Stimulated activated CD8-positive, alpha-beta memory T cell treated with anti-CD3 and anti-CD28 coated beads, Interleukin-4, amount 100 ng/mL, for 1 hour (primary cell): ENCODE measurements at places on chromosomes 3 and 15.

DNA sequence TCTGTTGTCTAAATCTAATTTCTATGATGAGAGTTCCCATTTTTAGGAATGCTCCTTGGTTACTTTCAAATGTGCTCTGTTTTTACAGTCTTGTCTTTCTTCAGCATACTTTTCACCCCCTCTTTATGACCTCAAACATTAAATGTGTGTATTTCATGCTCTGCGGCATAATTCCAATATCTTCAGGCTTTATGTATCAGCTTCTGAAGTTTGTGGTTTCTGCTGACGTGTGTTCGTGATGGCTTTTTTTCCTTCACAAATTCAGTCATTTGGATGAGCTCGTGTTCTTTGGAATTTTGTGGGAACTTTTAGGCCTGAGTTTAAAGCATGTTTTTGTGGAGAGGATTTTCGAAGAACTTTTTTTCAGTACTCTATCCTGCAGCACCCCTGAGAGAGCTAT, 97.7 kb upstream of the CHRNA7 start:
- DNase-seq: no peak

DNA sequence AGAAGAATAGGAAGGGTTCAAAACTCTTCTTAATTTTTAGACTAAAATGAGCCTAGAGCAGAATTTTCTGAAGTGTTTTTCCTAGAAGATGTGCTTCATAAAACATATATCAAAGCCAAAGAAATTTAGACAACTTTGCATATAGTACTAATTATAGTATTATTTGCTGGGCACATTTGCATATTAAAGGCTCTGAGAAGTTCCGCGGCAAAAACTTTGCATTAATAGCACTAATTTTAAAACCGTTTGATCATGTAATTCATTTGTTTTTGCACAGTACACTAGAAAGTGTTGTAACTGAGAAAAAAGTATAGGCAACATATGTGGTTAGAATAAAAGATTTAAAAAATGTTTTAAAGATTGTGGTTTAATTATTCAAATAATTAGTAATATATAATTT, 412.0 kb upstream of the NR2F2 start:
- no peak for DNase-seq

- no peak for DNase-seq
Observed at GRCh38 chr3:123718108-123718507, 133.3 kb upstream of the HACD2 start.

- no peak for DNase-seq
Observed at GRCh38 chr3:126721246-126721645, 17.2 kb downstream of the CHCHD6 start.

DNA sequence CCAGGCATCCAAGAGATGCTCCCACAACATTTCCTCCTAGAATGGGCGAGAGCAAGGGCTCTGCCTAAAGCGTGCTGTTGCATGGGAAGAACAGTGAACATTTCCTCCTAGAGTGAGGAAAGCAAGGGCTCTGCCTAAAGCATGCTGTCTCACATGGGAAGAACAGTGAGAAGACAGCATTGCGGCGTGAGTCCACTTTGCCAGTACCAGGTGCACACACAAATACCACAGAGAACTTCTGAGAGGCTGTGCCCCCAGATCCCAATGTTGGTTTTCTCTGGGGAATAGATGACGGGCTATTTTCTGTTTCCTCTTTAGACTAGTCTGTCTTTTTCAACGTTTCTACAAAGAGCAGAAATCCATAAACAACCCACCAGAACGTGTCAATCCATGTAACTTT, 142.9 kb downstream of the LRRK1 start:
- no peak for DNase-seq

GRCh38 chr15:37767841-37768455, 166.5 kb upstream of the TMCO5A start:
- no peak for DNase-seq

GRCh38 chr3:4099607-4100006, 203.6 kb upstream of the SETMAR start:
- DNase-seq: no peak

- no peak for DNase-seq
Observed at GRCh38 chr15:29724026-29724425, 98.2 kb downstream of the TJP1 start.

DNA sequence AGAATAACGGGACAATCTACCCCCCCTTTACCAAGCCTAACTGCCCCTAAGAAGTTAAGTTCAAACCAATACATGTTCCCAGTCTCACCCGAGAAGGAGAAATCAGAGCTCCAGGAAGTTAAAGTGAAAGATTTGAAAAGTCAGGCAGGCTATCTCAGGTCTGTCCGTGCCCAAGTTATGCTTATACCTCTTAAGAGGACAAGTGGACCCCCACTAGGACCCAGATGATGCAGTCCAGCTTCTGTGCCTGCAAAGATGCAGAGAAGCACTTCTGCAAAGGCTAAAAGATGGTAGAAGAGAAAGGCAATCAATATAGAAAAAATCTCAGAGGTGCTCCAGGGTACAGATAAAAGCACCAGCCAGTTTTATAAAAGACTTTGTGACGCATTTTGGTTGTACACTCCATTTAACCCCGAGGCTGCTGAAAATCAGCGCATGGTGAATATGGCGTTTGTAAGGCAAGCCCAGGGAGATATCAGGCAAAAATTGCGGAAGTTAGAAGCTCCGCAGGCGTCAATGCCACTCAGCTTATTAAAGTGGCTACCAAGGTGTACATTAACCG, 9.8 kb upstream of the SLC9C1 start:
- no peak for DNase-seq

DNA sequence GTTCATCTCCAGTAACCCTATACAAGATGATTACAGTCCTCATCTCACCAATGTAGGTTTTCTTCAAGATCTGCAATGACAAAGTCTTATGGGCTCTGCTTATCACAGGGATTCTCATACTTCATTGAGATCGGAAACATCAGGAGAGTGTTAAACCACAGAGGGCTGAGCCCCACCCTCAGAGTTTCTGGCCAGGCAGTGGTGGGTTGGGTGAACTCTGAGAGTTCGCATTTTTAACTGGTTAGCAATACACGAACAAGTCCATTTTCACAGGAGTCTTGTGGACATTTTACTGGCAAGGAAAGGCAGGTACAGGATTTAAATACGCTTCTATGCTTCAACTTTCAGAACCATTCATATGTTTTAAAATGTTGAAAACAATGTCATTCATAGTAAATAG, 366.7 kb upstream of the ROBO2 start:
- no peak for DNase-seq

DNA sequence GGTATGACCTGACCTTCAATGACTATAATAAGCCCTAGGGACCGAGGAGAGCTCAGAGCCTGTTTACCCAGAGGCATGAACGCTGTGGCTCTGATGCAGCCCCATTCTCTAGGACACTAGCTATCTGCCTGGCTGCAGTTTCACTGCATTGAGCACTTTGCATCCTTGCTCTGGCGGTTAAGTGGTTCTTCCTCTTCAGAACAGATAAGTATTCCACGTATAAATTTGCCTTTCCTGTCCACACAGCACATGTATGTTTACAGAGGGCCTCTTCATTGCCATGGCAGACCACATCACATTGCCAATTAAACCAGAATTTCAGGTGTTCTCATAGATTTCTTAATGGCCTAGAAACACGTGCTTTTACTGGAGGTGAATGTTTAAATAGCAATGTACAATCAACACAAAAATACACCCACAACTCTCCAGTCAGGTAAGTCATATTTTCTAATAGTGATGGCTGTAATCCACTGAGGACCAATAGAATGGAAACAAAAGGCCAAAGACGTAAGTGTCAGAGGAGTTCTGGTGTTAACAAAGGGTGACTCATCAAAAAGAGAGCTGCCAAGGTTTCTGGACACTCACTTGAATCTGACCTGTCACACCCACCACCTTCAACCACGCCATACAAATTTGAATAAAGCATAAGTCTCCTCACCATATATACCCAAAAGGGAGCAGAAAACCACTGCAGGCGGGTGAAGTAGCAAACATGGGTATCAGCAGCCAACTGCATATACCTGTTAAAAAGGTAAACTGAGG, 553.4 kb downstream of the OCA2 start:
- no peak for DNase-seq

DNA sequence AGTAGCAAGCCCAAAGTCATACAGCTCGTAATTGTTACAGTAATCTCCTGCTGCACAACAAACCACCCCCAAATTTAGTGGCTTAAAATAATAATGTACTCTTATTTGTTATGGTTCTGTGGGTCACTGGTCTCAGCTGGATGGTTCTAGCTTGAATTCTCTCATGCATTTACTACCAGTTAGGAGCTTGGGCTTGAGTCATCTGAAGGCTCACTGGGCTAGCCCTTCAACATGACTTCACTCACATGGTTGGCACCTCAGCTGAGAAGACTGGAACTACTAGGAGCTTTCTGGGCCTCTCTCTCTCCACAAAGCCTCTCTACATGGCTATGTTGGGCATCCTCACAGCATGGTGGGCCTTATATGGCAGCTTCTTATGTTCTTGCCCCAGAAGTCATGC, 12.5 kb downstream of the PCOLCE2 start:
- DNase-seq: no peak

DNA sequence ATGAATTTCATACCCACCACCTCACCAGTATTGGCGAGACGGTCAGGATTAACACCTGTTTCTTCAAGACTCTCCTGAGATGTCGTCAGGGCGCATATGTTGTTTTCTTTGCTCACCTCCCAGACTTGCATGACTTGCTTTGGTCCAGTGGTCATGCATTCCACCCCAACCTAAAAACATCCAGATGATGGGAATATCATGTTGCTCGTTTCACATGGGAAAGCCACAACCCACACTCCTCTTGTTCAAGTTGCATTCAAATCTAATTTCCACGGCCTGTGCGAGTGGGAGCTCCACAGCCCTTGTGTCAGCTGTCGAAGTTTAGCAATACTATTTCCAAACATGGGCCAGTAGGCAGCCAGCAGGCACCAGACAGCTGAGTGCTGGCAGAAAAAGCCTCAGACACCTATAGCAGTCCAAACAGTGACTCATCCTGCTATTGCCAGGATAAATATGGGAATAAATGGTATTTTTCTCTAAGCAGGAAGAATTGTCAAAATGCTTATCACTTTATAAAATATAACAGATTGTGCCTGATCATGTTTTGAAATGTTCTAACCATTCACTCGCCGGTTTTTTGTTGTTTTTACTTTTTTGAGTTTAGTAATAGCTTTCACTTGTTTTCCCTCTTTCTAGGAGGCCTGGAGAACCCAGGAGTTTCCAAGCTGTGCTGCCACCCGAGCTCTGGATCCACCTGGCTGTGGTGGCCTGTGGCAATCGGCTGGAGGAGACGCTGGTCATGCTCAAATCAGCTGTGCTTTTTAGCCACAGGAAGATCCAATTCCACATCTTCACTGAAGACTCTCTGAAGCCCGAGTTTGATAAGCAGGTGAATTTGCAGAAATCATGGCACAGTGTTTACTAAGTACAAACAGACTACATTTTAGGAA, 20.1 kb downstream of the GXYLT2 start:
- DNase-seq: no peak

DNA sequence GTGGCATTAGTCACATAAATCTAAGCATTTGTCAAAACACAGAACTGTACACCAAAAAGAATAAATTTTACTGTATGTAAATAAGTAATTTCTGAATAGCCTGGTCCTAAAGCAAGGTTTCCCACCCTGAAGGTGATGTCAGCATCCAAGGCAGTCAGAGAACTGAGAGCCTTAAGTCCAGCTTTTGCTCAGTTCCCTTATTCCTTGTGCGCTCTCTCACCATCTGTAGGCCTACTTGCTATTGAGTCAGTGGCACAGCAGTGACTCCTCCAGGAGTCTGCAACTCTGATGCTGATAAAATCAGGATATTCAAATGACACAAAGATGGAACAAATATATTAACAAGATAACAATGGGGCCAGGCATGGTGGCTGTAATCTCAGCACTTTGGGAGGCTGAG, 22.3 kb downstream of the VPS39 start:
- no peak for DNase-seq

DNA sequence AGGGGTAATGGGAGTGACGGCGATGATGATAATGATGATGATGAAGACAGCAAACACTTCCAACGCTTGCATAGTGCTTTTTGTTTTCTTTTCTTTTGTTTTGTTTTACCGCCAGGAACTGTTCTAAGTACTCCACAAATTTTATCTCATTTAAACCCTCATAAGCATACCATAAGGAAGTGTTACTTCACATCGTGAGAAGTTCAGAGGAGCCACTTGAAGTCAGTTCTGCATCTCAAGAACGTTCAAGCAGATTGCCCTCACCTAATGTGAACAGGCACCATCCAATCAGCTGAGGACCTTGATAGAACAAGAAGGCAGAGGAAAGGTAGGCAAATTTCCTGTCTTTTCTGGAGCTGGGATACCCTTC, 104.1 kb downstream of the LSM3 start:
- DNase-seq: no peak

DNA sequence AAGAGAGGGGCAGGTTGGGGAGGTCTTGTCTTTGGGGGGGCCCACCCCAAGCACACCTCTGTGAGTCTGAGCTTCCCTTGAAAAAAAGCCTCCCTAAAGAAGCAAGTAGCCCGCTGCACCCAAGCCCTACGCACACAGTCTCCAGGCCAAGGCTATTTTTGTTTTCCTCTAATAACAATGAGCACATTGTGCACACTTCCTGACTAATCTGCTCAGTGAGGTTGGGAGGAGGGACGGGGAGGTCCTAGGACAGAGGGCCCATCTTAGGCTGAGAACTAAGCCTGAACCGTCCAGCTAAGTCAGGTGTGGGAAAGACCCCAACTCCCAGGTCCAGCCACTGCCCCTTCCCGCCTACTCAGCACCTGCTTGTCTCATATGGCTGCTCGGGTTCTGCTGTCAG, 87.2 kb downstream of the HMG20A start:
- DNase-seq: no peak

GRCh38 chr15:91055548-91056331, 33.3 kb upstream of the VPS33B start:
- no peak for DNase-seq

- DNase-seq: no peak
Observed at GRCh38 chr3:12629560-12629959, 34.4 kb downstream of the RAF1 start.

DNA sequence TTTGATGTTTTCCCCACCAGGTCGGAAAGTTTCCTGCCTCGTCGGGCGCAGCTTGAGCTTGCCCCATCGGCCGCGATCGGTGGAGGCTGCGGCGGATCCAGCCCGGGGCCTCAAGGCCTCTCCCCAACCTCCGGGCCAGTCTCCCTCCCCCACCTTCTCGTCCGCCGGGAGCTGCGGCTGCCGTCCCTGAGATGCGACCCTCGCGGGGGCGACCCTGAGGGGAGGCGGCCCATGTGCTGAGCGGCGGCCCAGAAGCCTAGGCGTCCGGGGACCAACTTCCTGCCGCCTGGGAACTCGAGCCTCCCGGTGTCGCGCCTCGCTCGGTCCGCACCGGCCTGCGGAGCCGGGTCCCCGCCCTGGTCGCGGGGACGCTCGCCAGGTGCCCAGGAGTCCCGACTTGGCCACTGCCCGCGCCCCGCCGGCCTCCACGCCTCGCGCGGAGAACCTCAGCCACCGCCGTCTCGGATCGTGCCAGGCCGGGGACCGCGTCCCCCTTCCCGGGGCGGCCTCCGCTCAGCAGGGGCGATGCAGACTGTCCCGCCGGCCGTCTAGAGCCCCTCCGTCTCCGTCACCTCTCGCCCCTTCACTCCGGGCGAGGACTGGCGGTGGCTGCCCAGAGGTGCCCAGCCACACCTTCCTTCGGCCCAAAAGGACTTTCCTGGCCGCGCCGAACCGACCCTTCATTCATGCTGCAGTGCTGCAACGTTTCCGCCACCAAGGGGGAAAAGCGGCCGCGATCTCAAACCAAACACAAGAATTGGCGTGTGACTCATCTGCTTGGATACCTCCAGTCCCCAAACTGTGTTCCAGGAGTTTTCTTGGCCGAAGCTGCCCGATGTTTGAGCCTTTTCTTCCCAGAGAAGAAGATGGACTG, 656 bp downstream of the SLMAP start:
- no peak for DNase-seq

GRCh38 chr3:159795042-159795441, 193.6 kb upstream of the IL12A start:
- no peak for DNase-seq

GRCh38 chr15:45799508-45799907, 164.7 kb downstream of the SQOR start:
- DNase-seq: no peak
